Thoracic aorta (tissue), 2 donors: ENCODE measurements at places on chromosomes 12 and 14.
A peak's percentile ranks its signal among the peaks of the same experiment; 100 is the strongest.

- no peak for DNase-seq
Observed at GRCh38 chr12:124399622-124400021, 104.7 kb downstream of the RFLNA start.

- DNase-seq, result no peak
Observed at GRCh38 chr12:21353487-21353886, 18.8 kb upstream of the SLCO1A2 start.

GRCh38 chr14:34865889-34866574 is 9.1 kb downstream of the BAZ1A start:
- no peak for DNase-seq

DNA sequence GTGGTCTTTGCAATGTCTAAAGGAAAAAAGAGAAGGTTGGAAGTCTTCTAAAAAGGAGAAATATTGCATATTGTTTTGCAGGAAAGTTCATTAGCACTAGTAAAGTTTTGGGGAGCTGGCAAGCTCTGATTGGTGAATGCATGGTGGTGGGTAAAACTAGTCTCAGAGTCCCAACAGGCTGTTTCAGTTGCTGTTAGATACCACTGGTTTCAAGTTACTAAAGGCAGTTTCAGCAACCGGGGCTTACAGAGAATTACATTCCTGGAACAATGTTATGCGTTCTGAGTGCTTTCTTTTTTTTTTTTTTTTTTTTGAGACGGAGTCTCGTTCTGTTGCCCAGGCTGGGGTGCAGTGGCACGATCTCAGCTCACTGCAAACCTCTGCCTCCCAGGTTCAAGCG is 208.2 kb downstream of the EPS8 start:
- no peak for DNase-seq

- no peak for DNase-seq
Observed at GRCh38 chr14:105053421-105053820, 11.8 kb downstream of the GPR132 start.

- no peak for DNase-seq
Observed at GRCh38 chr14:61710853-61711817, 15.8 kb downstream of the HIF1A start.

GRCh38 chr12:117093431-117093830 is 5.8 kb downstream of the TESC start:
- DNase-seq, result no peak

- DNase-seq, result no peak
Observed at GRCh38 chr12:58712976-58713375, 207.3 kb downstream of the LRIG3 start.

DNA sequence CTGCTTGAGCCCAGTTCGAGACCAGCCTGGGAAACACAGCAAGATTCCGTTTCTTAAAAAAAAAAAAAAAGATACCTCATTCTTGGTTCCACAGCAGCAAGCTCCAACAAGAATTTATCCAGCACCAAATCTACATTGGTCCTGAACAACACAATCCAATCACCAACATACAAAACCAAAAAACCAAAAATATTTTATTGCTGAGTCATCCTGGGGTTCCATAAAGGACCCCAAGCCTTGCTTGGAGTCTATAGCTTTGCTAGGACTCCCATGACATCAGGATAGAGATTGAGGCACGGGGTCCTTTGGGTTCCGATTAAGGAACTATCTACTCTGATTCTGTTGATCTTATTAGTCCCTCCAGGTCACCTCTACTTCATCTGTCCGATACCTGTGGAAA is 7.7 kb downstream of the OSGEP start:
- DNase-seq, result no peak

DNA sequence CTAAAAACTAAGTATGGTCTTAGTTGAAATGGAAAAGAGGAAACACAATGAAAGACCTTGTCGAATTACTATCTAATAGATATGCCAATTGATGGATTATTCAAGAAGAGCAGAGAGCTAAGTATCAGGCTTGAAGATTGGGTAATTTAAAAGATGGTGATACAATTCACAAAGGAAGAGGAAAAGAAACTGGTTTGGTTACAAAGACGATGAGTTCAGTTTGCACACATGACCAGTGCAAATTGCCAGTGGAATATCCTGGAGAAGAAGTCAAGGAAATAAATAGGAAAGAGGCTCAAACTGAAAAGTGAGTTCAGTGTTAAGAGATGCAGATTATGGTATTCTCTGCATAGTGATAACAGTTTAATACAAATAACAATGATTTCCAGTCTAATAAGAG is 2.5 kb upstream of the RAP1B start:
- no peak for DNase-seq

GRCh38 chr12:99984271-99985128 is at the start of gene ANKS1B:
ANKS1B (minus strand) TSS chr12:99984936; CDS start chr12:99984237, 699 bp downstream.
- DNase-seq, result peak; percentile 8

GRCh38 chr12:117212563-117213190 is 22.4 kb upstream of the FBXO21 start:
- DNase-seq, result peak; percentile 14

- DNase-seq, result no peak
Observed at GRCh38 chr14:68822132-68822651, 29.3 kb upstream of the ZFP36L1 start.

DNA sequence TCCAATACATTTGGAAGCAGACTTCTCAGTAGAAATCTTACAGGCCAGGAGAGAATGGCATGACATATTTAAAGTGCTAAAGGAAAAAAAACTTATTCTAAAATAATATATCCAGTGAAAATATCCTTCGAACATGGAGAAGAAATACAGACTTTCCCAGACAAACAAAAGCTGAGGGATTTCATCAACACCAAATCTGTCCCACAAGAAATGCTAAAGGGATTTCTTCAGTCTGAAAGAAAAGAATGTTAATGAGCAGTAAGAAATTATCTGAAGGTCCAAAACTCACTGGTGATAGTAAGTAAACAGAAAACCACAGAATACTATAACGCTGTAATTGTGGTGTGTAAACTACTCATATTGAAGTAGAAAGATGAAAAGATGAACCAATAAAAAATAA is 103.9 kb downstream of the INSM2 start:
- DNase-seq, result no peak

- no peak for DNase-seq
Observed at GRCh38 chr14:90194706-90195105, 61.6 kb upstream of the PSMC1 start.

- DNase-seq, result no peak
Observed at GRCh38 chr12:39620659-39621658, 1.4 kb upstream of the ABCD2 start.

- DNase-seq, result no peak
Observed at GRCh38 chr12:66268562-66268961, 33.7 kb upstream of the HELB start.

DNA sequence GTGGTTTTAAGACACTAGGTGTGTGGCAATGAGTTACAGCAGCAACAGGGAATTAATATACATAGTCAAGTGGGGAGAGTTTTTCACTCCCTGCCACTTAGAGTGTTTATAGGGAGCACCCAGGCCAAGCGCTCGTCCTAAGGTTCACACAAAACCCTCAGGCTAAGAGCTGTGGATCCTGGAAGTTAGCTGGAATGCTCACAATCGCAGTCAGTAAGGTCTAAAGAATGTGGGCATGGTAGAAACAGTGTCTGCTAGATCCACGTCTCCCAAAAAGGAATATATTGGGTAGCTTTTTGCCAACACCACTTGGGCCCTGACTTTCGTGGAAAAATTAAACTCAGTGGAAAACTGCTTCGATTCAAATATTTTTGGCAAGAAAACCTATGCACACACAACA is 36.6 kb downstream of the STAB2 start:
- DNase-seq, result no peak

DNA sequence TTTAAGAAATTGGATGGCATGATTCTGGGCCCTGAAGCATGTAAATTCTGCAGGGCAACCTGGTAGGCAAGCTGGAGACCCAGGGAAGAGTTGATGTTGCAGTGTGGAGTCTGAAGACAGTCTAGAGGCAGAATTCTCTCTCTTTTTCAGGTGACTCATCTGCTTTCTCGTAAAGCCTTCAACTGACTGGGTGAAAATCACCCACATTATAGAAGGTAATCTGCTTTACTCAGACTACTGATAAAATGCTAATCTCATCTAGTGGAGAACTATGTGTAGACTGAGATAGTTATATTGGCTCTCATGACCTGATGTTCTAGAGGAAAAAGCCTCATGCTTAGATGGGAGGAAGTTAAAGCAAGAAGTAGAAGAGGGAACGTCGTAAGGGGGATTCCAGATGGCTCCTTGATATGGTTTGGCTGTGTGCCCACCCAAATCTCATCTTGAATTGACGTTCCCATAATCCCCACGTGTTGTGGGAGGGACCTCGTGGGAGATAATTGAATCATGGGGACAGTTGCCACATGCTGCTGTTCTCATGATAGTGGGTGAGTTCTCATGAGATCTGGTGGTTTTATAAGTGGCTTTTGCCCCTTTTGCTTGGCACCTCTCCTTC is 723.8 kb downstream of the BCL11B start:
- no peak for DNase-seq

DNA sequence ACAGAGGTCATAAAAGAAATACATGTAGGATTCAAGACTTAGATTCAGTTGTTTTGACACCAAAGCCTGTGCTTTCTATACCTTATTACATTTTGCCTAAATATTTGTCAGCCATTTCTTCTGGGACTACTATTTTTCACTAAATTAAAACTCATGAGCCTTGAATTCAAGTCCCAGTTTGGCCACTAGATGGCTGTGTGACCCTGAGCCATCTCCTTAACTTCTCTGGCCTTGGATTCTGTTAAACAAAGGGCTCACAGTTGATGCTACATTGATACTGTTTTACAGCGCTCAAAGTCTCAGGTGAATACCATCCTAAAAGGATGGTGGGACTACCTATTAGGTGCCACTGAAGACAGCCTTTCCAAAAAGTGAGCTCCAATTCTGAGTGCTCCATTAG is 39.6 kb upstream of the CCDC198 start:
- no peak for DNase-seq

- no peak for DNase-seq
Observed at GRCh38 chr12:41612892-41613557, 424.9 kb downstream of the PDZRN4 start.

- DNase-seq, result no peak
Observed at GRCh38 chr12:3123729-3124128, 46.5 kb downstream of the TSPAN9 start.

DNA sequence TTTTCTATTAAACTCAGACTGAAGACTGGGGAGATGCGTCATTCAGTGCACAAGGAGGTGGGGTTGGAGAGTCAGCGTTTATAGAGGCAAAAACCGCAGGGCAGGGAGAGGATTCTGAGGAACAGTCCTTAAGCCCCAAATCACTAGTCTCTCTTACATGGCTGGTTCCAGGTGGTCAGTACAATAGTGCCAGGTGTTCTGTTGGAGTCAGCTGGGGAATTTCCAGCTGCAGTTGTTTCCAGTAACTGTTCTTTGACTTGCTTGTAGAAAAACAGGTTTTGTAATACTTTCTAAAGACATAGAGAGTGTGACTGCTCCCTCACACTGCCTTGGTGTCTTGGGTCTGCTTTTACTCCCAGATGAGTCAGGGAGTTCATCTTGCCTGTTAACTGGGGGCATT is 192.2 kb downstream of the TMTC3 start:
- no peak for DNase-seq

DNA sequence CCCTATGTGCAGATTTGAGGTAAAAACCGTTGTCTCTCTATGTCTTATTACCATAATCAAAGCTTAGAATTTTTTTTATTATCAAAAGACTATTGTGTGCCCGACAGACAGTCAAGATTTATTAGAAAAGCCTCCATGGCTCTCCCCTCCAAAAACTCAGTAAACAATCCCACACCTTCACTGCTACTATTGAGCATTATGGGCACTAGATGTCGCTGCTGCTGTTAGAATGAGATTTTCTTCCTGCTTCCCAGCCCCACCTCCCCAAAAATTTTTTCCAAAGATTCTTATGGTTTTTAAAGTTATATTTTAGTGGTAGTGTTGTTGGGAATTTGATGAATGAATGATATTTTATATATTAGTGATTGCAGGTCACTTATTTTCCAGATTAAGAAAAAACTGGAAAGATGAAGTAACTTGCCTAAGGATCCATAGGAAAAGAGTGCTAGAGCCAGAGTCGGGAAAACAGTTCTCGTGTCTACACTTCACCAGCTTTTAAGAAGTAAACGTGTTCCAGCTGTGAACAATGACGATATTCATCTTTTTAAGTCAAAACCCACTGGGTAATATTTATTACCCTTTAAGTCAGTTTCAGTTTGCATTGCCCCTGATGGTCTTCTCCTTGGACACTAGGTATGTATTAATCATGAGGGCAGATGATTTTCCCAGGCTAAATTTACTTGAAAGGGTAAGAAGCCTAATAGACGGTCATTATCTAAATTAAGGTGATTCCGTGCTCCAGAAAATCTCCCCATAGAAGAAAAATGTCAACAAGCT is 12.2 kb upstream of the FOXG1 start:
- no peak for DNase-seq

- no peak for DNase-seq
Observed at GRCh38 chr12:119301379-119301778, 33.1 kb upstream of the CCDC60 start.

DNA sequence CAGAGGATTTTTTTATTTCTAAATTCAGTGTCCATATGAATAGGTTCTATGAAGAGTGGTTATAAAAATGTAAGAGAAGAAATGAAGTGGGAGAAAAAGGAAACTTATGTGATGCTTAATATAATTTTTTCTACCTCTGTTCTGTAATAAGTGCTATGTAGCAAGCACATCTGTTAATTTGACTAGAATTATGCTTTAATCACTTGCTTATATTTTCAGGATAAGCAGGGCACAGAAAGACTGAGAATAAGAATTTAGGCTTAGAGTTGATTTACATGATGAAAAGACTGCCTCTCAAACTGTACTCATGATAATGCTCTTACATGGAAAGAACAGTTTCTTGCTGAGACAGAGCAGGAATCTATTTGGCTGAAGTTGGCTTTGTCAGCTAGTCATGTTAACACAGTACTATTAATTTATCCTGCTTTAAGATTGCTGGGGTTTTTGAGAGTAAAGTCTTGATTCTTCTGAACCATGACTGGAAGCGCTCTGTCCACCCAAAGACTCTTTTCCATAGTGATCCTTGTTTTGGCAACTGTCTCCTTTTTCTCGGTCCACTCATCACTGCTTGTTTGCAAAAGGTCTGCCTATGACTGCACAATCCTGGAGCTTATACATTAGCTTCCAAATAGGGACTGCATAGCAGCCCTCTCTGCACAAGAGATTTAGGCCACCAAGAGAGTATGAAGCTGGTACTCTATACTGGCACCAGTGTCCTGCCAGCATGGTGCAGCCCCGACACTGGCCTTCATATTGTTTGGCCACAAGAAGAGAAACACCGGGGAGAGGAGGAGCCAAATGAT is 98.8 kb downstream of the AKAP6 start:
- DNase-seq, result no peak

DNA sequence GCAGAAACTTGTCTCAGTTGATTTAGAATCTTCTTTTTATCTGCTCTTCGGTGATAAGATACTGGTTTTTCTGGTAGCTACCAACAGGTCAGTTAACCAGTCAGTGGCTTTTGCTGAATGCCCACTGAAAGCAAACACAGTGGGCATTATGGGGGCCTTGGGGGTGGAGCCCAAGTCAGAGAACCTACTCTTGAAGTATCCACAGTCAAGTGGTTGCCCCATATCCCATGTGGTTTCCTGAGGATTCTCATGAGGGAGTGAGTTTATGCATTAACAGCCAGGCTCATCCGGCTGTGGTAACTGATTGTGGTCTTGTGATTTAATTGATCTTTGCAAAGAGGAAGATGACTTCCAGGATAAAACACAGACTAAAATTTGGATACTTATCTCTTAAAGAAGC is 83.7 kb downstream of the ST8SIA1 start:
- DNase-seq, result no peak

GRCh38 chr12:76964784-76965571 is 86.2 kb upstream of the CSRP2 start:
- DNase-seq, result no peak
